Stimulated activated CD8-positive, alpha-beta memory T cell treated with anti-CD3 and anti-CD28 coated beads, Interleukin-15, amount 100 ng/mL, for 24 hours (primary cell): ENCODE measurements at places on chromosomes 7 and 10.
A peak's percentile ranks its signal among the peaks of the same experiment; 100 is the strongest.

- DNase-seq: no peak
Observed at GRCh38 chr7:28405662-28406061, 6.7 kb upstream of the CREB5 start.

DNA sequence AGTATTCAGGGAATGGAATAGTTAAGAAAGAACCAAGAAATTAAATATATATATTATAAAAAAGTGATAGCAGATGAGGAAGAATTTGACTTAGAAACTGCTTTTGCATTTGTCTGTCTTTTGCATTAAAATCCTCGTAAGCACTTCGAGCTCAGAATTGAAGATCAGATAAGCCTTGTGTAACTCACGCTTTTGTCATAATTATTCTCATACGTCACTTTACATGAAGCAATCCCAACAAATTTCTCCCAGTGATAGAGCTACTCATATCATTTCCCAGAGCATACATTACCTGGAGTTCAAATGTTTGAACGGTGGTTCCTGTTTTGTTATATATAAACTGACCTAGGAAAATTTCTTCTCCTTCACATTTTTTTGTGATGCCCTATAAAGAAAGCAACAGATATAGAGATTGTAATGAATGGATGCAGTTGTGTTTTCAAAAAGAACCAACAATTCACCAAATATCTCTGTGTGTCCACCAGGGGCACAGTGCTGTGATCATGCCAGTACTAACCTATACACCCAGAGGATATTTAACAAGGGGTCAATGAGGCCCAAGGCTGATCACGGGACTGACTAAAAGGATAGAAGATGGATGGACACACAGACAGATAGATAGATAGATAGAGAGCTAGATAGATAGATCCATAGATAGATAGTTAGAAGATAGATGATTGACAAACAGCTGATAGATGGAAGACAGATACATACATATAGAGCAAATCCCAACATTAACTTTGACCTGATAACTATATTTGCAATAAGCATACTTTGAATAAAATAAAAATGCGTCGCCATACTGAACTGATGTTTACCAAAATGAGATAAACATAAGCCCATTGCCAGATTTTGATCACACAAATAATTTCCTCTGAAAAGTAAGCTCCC is 9.3 kb upstream of the HUS1 start:
- no peak for DNase-seq

- peak; percentile 74 for DNase-seq
Observed at GRCh38 chr7:105876091-105876963, at the start of gene ATXN7L1. ATXN7L1 (minus strand) TSS chr7:105876599; CDS start chr7:105876558, 41 bp downstream.

- DNase-seq: no peak
Observed at GRCh38 chr10:99537086-99537988, 4.6 kb downstream of the NKX2-3 start.

DNA sequence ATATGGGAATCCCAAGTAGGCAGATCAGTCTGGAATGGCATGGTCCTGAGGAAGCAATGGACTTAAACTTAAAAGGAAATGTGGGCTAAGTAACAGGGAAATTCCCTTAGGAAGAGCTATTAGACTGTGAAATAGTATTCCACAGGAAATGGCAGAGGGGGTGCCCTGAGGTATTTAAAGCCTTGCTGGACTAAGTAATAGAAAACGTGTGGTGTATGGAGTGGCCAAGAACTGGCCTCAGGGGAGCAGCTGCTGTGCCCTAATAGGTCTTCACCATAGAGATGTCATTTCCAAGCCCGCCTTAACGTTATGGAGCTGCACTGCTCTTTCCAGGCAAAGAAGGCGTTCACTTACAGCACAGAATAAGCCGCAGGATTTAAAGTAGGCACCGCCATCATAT is 365.2 kb upstream of the ZMIZ1 start:
- no peak for DNase-seq

DNA sequence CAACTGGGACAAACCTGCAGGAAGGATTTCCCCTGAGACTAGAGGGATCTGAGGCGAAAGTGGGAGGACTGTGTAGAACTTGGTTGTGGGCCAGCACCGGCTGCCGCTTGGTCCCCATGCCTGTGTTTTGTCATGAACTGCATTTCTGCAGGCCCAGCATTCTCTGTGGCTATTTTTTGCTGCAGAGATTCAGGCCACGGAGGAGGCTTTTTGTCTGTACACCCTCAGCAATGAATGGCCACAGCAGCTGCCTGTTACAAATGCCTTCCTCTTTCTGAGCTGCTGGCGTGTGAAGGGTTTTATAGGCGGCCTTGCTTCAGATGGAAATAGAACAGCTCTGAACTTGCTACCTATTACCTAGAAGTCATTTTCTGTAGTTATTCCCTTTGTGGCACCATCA is 164.4 kb downstream of the SH2D4B start:
- no peak for DNase-seq

DNA sequence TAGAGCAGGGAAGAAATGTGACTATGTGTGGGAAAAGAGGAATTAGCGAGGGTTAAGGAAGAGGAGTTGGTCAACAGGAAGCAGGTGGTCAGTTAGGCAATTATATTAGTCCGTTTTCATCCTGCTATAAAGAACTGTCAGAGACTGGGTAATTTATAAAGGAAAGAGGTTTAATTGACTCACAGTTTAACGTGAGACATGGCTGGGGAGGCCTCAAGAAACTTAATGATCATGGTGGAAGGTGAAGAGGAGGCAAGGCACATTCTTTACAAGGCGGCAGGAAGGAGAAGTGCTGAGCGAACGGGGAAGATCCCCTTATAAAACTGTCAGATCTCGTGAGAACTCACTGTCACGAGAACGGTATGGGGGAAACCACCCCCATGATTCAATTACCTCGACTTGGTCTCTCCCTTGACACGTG is 35.0 kb downstream of the RAMP3 start:
- no peak for DNase-seq

- DNase-seq: no peak
Observed at GRCh38 chr7:117238937-117239336, 83.9 kb downstream of the WNT2 start.

DNA sequence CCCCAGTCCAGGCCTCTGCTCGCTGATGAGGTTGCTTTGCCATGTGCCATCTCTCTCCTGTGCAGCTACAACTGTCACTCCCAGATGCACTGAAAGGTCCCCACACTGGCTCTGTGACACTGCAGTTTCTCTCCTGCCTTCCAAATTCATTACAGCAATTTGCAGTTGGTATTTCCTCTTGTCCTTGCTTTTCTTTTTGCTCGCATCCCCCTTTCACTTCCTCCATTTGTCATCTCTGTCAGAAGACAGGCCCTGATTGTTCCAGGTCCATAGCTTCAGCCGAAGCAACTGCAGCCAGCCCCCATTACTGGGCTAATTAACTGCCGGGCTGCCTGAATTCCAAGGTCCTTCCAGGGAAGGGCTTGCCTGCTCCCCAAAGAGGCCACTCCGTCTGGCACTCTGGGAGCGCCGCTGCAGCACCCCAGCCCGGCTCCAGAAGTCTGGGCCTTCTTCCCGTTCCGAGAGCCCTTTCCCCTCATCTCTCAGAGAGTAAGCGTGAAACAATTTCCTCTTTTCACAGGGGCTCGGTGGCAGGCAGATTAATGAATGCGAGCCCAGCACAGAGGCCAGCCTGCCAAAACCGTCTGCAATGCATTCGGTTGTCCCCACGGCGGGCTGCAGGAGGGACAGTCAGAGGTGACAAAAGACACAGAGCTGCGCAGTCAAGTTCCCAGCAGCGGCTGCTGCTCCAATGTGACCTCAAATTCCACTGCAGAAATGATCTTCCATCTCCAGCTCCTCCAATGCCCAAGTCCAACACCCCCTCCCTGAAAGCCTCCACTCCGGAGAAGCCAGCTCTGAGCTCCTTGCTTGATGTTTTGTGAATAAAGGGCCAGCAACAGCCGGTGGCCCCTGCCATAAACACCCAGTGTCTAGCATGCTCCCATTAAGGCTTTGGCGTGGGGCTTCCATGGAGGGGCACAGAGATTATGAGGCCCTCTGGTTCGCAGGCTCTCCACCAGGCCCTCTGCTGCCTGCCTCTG is 279.4 kb upstream of the HABP2 start:
- DNase-seq: no peak

DNA sequence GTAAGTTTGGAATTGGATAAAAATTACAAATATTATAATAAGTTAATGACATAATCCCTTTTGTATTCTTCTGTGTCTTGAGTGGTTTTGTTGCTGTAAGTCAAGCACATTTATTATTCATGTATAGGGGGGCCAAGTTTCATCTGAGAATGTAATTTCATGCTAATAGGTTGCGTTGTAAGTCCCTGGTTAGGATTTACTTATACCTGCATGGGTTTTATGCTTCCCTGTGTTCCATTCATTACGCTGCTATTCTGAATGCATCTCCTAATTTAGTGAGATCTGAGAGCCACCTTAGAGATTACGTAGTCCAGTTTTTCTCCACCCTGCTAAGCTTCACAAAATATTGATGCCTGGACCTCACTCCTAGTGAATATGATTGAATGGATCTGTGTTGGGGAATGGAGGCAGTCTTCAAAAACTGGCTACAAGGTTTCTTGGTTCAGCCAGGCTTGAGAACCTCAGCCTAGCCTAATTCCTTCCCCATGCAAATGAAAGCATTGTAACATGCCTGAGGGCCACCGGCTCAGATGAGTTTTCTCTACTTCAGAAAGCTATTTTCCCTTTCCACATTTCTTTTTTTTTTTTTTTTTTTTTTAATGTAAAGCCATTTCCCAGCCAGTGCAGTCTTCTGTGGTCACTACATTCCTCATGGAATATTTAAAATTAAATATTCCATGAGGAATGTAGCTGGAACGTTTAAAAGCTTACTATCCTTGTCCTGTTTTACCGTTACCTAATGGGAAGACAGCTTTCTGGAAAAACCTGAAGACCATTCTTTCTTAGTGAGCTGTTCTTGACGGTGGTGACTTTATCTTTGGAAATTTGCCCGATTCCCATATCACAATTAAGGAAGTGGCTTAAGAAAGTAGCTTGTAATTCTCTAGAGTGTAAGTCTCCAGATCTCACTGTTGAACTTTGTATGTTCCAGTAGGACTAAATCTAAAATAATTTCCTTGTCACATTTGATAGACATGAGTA is 16.0 kb downstream of the PAPSS2 start:
- no peak for DNase-seq

DNA sequence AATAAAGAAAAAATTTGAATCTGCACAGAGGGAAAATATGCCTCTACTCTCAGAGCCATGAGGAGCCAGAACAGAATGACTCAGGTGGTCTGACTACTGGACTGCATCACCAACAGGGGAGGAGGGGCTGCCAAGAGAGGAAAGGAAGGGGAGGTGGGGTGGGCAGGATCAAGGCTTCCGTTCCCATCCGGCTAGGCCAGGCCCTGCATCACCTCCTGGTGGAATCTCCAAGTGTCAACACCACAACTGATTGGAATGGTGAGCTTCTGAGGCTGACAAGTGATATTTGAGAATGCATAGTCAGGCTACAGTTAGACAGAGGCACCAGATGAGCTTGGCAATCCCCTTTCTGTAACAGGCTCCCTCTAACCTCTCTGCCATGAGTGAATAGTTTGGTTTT is 10.4 kb upstream of the GPR26 start:
- no peak for DNase-seq

DNA sequence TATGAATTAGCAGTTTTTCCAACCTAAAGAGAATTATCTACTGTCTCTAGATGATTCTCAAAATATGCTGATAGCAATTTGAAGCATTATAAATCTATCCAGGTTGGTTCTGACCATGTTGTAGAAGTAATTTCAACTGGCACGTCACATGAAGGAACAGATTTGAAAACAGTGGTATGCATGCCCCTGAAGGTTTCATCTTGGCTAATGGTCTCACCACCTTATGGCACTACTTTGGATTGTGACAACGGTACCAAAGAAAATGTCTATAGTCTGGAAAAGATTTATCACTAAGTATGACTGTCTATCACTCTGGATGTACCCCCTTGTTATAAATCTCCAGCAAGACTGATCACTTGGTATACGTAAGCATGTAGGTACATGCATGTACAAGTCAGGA is 723.1 kb upstream of the GALNT17 start:
- DNase-seq: no peak

- no peak for DNase-seq
Observed at GRCh38 chr7:112160771-112161150, 45.4 kb downstream of the DOCK4 start.

GRCh38 chr7:26346611-26347203 is 55.0 kb downstream of the SNX10 start:
- no peak for DNase-seq

- DNase-seq: no peak
Observed at GRCh38 chr7:100044718-100045117, 4.9 kb upstream of the ZSCAN21 start.

GRCh38 chr7:19026888-19027287 is 90.5 kb downstream of the TWIST1 start:
- no peak for DNase-seq

GRCh38 chr7:34282271-34282670 is 375.7 kb upstream of the NPSR1 start:
- no peak for DNase-seq

DNA sequence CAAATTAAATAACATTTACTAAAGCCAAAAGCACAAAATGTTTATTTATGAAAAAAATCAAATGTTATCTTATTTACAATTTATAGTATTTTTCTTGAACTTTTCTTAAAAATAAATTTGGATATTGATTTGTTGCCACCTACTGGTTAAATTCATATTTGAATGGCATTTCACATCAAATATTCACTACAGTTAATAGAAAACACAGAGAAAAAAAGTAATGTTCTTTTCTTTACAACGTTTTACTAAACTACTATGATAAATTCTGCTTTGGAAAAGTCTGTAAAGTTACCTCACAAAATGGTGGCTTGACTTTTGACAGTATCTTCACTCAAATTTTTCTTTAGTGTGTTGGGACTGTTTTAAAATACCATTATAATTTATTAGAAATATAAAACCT is 52.7 kb downstream of the SRPK2 start:
- no peak for DNase-seq

GRCh38 chr10:69052736-69053135 is 35.2 kb upstream of the SRGN start:
- no peak for DNase-seq

- DNase-seq: no peak
Observed at GRCh38 chr7:16818732-16819131, 13.9 kb upstream of the AGR2 start.

GRCh38 chr7:30028216-30028748 is at the start of gene PLEKHA8:
PLEKHA8 (plus strand) TSS chr7:30028412; CDS start chr7:30028763, 351 bp downstream.
- peak; percentile 83 for DNase-seq

GRCh38 chr10:132418527-132419416 is 21.8 kb downstream of the PWWP2B start:
- DNase-seq: no peak
